Amygdala (tissue), 56 donors: ENCODE measurements at places on chromosomes 16 and 17.

- no peak for DNase-seq
These were observed 167.7 kb upstream of the CIBAR2 start for GRCh38 chr16:85279825-85280545.

GRCh38 chr17:78819402-78819801, 21.2 kb downstream of the USP36 start:
- DNase-seq, result no peak

DNA sequence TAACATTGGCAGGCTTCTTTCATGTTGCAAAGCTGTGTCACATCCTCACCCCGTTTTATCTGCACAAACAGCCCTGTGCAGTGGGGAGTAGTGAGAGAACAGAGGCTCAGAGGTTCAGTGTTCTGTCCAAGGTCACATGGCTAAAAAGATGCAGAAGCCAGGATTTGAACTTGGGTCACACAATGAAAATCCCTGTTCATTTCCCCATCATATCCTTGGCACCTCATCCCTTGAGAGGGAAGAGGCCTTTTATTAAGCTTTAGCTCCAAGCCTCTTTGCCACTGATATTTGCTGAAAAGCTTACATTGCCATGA, 106.6 kb downstream of the AMFR start:
- no peak for DNase-seq

DNA sequence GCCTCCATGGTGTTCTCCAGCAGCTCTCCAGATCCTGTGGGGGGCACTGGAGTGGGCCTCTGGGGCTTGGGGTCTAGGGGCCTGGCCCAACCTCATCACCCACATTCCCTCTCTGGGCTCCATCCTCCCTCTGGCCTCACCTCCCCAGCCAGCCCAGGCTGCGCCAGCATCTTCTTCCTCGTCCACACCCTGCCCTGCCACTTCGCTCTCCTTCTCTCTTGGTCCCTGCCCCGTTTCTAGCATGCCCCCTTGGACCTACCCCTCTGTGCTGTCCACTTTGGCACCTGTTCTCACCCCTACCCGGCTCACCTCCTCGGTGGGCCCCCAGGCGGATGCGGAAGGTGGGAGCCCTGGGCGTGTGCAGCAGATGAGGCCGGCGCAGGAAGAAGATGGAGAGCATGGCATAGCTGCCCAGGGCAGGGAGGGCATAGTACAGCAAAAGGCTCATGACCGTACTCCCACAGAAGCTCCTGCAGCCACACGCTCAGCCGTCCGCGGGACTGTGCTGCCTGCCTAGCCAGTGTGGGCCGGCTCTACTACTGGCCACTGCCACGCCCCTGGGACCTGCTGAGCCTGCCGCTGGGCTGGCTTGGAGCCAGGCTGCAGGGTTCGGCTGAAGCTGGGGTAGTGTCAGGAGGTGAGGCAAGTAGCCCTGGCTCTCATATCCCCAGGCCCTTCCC, at the start of gene GDPD3:
TSS of gene GDPD3 (minus strand) at position 507 of the 680 bp plus-strand sequence. CDS start at position 448, 59 bp downstream.
- DNase-seq, result no peak

DNA sequence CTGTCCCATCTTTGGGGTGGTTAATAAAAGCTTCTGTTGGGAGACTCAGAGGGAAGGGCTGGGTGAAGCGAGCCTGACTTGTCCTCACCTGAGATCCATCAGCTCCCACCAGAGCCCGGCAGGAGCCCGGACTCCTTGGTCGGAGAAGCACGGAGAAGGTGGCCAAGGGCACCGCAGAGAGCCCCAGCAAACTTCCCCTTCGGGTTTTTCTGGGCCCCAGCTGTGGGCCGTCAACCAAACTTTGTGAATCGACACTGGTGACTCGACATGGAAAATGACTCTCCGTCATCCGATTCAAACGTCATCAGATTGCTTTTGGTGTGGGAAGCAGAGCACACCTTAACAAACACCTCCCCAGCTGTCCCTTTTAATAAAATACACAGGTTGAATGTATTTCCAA, 21.4 kb downstream of the ENPP7 start:
- no peak for DNase-seq

DNA sequence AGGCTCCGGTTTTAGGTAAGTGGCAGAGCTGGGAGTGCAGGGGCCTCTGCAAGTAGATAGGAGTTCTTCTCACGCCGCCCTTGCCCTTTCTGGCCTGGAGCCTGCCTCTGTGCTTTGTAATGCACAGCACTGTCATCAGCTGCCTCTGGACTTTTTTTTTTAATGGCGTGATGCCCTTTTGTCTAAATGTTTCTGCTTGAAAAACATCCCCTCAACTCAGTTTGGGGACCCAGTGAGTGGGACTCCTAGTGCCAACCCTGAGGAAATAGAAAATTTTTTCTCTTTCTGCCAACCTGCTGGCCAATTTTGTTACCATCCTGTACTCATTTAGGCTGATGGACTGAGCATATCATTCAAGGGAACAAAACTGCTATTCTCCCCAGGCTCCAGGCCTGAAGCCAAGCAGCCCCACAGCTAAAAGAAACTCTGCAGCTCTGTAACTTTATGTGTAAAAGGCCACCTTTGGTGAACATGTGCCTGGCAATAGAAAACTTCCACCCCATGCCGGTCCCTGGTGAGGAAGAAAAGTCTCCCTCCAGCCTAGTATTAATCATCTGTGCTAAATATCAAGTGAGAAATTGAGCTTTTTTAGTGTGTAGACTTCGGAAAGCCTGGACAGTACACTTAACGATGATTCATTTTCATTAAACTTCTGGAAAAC, 22.5 kb downstream of the SLC6A2 start:
- DNase-seq, result peak; percentile 70

GRCh38 chr16:6481894-6482293, 850.8 kb upstream of the RBFOX1 start:
- no peak for DNase-seq

DNA sequence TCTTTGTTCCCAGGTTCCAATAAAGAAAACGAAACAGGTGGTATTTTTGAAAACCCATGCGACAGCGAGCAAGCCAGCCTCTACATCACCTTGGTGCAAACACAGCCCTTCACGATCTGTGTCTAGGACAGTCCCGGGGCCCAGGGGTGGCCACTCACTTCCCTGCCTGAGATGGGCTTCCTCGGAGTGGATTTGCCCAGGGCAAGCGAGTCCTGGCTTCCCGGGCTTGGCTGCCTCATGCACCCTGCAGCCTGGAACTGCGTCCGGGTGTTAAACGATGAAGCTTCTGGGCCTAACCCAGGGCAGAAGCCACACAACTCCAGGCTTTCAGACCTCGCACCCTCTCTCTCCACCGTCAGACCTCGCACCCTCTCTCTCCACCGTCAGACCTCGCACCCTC, 66.0 kb downstream of the RPH3AL start:
- DNase-seq, result no peak

DNA sequence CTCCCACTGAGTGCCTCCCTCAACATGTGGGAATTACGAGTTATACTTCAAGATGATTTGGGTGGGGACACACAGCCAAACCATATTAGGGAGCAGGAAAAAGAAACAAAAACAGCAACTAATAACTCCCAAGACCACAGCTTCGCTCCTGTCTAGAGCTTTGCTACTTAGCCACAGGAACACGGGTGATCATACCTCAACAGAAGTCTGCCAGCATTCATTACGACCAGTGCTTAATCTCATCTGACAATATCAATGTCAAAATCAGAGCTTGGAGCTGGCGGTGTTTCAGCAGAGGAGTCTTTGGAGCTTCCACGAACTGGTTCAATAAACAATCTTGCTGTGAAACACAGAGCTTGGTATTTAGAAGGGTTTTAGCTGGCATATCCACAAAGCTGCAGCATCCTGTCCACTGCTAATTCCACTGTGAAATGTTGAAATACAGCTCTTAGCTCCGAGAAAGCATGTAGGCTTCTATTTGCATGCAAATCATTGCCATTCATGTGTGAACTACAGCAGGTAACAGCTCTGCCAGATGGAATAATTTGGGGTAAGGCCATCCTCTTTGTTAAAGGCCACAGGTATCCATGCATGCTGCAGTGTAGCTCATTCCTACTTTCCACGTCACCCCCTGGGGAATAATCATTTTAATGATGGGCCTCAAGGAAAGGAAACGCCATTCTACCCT, 128.4 kb upstream of the GOT2 start:
- DNase-seq, result no peak

- no peak for DNase-seq
These were observed 733 bp upstream of the NHERF2 start for GRCh38 chr16:2025878-2026460.

DNA sequence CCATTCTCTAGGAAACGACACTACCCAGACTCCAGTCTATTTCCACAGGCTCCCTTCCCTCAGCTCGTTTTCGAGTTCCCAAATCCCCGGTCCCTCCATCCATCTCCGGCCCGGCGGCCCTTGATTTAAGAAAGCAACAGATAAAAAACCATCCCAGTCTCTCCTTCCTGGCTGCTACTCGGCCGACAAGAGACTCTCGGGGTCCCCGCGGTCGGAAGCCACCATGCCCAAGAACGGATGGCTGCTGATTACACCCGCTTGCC, 182 bp downstream of the RPL26 start:
- DNase-seq, result no peak

DNA sequence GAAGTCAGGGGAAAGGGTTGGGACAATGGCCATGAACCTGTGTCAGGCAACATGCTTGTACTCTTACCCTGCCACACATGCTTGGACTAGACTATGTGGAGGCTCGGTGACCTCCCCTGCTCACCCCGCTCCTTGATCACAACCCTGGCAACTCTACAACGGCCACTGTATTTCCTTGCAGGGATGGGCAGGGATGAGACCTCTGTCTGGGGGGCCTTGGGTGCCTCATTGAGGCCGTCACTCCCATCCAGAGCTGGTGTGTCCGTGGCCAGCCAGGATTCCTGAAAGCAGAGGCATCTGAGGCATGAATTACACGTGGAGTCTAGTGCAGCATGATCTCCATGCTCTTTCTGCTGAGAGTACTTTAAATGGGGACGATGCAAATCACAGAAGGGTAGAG, 948 bp downstream of the PLA2G15 start:
- DNase-seq, result no peak

DNA sequence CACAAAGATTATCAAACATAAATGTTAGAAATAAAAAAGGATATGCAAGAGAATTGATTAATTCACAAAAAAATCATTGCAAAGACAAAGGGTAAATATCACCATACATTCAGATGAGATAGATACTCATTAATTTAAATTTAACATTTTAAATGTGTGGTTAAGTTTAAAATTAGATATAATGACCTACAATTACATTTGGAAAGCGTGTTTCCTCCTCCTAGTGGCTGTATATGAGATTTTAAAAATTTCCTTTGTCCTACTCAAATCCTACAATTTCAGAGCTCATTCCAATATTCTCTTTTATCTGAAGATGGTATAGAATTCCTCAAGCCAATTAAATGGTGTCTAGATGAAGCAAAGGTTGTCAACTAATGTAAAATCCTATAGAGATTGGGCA, 169.2 kb upstream of the CDH8 start:
- DNase-seq, result no peak
